Right renal cortex interstitium (tissue), 3 donors: ENCODE measurements at places on chromosomes 1 and 21.

GRCh38 chr1:41936107-41936506, 17.4 kb upstream of the HIVEP3 start:
- no peak for DNase-seq

- no peak for DNase-seq
Measured at GRCh38 chr1:22442212-22442894, 9.3 kb upstream of the ZBTB40 start.

- no peak for DNase-seq
Measured at GRCh38 chr1:168918860-168919741, 187.4 kb upstream of the ATP1B1 start.

GRCh38 chr1:14292520-14292919, 306.0 kb upstream of the KAZN start:
- DNase-seq, result no peak

GRCh38 chr1:152983743-152984142, at the start of gene SPRR1A:
SPRR1A (plus strand) TSS chr1:152984081; CDS start chr1:152985231, 1,150 bp downstream.
- DNase-seq, result no peak

DNA sequence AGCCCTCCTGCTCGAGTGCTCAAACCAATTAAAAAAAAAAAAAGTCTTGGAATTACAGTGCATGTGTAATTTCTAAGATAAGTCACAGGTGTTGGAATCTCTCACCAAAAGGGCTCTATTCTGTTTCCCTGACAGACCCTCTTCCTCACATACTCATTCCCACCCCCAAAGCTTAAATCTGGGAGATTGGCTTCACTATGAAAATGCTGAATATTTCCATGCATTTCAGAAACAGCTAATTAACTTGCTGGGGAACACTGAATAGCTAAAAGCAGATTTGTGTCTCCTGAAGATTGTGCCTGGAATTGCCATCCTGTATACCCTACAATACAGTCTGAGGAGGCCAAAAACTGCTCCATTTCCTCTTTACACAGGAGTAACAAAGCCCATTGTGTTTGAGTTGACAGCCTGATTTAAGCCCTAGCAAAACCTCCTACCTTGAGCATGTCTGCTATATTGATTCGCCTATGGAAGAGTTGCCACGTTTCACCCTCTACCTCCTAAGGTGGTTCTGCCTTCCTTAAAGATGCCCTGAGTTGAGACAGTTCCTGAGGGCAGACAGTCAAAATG, 1.4 kb upstream of the PIK3R3 start:
- no peak for DNase-seq

DNA sequence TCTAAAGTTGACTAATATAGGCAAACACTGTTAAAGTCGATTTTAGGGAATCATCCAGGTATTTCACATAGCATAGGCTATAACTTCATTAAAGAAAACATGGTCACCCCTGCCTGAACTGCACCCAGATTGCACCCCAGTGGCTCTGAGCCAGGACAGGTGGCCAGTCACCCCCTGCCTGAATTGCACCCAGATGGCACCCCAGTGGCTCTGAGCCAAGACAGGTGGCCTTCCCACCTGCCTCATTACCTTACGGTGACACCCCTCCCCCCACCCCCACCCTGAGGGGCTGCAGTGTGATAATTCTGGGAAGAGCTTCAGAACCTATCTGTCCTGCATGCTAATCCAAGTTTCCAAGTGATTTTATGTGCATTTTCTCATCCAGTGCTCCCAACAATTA, 78.9 kb downstream of the DSCAM start:
- DNase-seq, result no peak

DNA sequence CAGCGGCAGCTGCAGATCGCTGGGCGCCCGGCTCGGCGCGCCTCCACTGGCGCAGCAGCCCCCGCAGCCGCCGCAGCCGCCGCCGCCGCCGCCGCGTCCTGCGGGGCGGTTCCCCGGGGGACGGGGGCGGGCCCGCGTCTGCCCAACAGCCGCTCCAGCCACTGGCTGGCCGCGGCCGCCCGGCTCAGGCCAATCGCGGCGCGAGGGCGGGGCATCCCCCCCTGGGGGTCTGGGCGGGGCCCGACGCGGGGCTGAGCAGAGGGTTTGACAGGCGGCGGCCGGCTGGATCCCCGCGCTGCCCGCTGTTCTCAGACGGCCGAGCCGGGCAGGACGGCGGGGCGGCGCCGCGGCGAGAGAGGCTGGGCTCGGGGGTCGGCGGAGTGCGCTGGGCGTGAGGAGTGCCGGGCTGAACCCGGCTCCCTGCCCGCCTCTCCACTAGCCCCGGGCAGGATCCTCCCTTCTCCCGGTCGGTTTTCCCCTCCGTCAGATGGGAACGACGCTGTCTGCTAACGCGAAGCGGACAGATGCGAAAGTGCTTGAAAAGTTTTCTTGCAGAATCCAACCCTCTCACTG, at the start of gene GLIS1:
Gene GLIS1, minus strand, starts transcription at position 56 of the 573 bp plus-strand sequence. CDS start 1,100 bp downstream, outside the sequence.
- DNase-seq, result peak; percentile 76
